ENCODE measurements at places on chromosomes 5 and 9.

DNA sequence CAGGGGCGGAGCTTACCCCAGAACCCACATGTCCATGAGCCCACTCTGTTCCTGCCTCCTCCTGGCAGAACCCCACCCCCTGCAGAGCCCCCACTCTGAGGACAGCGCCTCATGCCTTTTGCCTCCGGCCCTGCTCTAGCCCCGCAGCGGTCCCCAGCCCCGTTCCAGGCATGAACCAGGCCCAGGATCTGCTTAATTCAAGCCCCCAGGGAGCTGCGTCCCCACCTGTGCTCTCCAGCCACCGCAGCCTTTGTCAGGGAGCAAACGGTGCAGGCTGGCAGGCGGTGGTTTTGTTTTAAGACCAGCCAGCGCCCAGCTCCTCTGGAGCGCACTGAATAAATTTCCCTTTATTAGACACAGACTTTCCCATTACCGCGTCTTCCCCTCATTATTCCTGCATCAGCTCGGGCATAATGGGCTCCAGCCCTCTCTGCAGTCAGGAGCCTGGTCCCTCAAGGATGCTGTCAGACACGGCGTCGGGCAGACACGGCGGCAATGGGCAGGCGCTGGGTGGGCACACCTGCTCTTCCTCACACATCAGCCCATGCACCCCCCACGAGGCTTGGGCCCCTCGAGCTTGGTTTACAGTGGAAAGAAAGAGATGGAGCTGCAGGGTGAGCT is 137.6 kb downstream of the OLFM1 start:
- no peak for DNase-seq

DNA sequence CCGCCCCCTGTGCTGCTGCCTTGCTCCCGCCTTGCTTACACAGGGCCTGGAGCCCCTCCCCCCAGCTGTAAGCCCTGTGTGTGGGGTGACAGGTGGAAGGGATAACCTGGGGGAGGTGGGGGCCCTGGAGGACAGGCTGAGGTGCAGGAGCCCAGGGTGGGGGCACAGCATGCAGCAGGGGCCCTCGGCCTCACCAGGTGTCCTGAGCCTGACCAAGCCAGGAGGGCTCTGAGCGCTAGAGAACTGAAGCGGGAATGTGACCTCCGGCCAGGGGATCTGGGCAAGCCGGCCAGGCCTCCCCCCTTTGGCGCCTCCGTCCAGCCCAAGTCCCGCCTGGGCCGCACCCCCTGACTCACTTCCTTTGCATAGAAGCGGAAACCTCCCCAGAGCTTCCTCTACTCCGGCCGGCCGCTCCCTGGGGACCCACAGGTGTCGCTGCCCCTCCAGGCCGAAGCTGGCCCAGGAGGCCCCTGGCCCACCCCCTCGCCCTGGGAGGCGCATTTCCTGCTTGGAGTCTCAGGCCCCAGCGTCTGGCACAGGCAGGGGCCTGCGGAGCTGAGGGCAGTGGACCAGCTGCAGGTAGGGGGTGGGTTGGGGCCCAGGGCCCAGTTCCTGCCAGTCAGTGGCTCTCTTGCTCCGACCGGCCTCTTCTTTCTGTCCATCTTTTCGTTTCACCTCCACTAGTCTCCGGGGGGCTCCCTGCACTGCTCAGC is at the start of gene TOR4A:
Gene TOR4A (plus strand): TSS at position 398 of the 713 bp plus-strand sequence. CDS start 964 bp downstream, outside the sequence.
- DNase-seq: peak; percentile 28

DNA sequence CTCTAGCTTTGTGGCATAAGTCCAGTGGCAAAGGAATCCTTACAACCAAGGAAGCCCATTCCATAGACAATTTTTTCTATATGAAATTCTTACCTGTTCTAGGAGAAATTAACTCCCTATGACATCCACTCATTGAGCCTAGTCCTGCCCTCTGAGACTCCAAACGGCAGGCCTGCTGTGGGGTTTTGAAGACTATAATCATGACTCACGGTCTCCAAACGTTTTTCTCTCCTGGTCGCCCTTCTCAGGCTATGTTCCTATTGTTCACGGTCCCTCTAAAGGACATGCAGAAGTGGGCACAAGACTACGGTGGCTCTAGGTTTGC is 611 bp downstream of the EXOSC3 start:
- no peak for DNase-seq

- no peak for DNase-seq
Observed at GRCh38 chr9:127991017-127991756, 10.4 kb upstream of the EEIG1 start.

DNA sequence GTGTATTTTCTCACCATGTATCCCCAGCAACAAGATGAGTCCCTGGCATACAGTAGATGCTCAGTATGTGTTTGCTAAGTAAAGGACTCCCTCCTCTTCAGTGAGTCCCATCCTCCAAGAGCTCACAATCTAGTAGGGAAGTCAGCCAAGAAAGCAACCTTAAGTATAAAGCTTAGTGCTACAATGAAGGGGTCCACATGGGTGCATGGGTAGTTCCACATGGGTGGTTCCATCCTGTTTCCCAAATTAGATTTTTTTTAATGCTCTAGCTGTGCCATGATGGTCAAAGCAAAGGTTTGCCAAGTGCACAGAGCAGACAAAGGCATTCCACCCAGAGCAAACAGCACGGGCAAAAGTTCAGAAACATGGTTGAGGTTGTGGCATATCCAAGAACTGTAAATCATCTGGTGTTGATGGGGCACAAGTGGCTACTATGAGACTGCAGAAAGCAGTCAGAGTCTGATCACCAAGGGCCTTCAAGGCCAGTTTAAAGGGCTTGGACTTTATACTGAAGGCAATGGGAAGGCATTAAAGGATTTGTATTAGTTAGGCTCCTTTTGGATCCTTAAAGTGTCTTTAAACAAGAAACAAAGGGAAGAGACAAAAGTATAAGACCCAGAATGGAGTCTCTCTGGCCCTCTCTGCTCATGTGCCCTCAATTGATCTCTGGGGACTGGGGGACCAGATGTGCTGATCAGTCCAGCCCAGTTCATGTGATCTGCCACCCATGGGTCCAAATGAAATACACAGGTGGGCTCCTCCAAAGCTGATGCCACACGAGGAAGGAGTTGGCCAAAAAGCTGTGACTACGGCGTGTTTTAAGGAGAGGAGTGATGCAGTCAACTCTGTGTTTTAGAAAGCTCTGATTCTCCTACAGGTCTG is 9.0 kb upstream of the CPLX2 start:
- DNase-seq: no peak

DNA sequence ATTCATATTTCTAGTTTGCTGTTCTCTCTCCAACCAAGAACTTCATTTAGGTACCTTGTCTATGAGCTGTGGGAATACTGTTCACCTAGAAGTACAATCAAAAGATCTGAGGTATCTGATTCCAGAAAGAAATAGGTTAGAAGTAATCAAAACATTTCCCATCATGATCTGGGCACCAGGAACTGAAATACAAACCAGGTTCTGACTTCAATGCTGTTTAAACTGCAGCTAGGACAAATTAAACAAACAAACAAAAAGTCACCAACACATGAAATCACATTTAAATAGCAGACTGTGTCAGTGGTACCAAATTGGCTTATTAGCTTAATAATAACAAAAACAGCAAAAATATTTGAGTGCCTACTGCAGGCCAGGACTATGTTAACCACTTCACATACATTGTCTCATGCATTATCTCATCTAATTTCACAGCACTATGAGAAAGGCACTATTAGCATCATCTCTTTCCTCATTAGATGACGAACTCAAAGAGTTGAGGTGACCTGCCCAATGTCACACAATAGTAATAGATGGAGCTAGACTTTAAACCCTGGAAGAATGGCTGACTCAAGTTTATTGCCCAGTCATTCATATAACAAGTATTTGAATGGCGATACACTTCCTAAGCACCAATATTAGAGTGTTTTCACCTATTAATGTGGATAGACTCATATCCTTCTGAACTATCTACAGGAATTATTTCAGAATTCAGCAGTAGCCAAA is 14.5 kb downstream of the PLPP1 start:
- DNase-seq: no peak

- DNase-seq: no peak
Observed at GRCh38 chr5:156912869-156913268, 50.2 kb downstream of the TIMD4 start.

- no peak for DNase-seq
Observed at GRCh38 chr9:77158772-77159513, 18.4 kb upstream of the VPS13A start.

DNA sequence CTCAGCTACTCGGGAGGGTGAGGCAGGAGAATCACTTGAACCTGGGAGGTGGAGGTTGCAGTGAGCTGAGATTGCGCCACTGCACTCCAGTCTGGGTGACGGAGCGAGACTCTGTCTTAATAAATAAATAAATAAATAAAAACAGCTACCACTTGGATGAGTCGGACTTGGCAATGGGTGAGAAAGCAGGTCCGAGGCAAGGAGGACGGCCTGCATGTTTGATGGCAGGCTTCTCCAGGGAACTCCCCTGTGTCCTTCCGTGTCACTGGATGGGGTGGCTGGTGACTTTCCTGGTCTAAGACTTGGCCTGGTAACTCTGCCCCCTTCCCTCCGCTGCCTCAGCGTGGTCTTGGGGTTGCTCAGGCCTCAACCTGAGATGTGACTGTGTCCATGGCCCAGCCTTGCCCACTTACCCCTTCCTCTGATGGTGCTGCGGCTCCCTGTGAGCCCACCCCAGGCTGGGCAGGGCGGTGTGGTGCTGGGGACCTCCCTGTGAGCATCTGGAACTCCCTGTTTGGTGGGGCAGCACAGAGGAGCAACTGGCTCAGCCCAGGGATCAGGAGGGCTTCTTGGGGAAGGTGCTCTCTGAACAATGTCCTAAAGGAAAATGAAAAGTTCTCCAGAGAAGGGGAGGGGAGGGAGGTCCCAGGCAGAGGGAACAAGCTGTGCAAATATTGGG is 62.5 kb upstream of the PSD2 start:
- no peak for DNase-seq

- DNase-seq: no peak
Observed at GRCh38 chr5:54294097-54294667, 16.2 kb downstream of the ARL15 start.

DNA sequence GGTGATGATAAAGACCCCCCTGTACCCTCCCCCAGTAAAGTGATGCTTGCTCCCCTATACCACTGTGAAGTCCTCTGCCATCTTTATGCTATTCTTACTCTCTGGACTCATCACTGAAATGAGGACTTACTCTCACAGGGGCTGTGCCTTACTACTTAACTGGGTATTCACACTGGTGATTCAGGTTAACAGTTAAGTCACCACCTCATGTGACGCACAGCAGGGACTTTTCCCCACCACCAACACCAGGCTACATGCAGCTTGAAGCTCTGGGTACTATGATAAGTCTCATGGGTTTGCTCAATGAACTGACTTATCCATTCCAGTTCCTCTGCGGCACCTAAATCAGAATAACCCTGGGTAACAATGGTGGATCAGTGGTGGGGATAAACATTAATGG is 163.7 kb downstream of the ELAVL2 start:
- DNase-seq: no peak

GRCh38 chr5:138503487-138504270 is 38.4 kb downstream of the EGR1 start:
- DNase-seq: peak; percentile 24

- DNase-seq: no peak
Observed at GRCh38 chr9:109507421-109507838, 9.3 kb upstream of the PTPN3 start.

GRCh38 chr5:117486879-117487391 is 912.3 kb upstream of the SEMA6A start:
- no peak for DNase-seq

- DNase-seq: no peak
Observed at GRCh38 chr5:118185018-118185417, 803.3 kb downstream of the DTWD2 start.

GRCh38 chr5:34570721-34571676 is 85.1 kb upstream of the RAI14 start:
- no peak for DNase-seq

DNA sequence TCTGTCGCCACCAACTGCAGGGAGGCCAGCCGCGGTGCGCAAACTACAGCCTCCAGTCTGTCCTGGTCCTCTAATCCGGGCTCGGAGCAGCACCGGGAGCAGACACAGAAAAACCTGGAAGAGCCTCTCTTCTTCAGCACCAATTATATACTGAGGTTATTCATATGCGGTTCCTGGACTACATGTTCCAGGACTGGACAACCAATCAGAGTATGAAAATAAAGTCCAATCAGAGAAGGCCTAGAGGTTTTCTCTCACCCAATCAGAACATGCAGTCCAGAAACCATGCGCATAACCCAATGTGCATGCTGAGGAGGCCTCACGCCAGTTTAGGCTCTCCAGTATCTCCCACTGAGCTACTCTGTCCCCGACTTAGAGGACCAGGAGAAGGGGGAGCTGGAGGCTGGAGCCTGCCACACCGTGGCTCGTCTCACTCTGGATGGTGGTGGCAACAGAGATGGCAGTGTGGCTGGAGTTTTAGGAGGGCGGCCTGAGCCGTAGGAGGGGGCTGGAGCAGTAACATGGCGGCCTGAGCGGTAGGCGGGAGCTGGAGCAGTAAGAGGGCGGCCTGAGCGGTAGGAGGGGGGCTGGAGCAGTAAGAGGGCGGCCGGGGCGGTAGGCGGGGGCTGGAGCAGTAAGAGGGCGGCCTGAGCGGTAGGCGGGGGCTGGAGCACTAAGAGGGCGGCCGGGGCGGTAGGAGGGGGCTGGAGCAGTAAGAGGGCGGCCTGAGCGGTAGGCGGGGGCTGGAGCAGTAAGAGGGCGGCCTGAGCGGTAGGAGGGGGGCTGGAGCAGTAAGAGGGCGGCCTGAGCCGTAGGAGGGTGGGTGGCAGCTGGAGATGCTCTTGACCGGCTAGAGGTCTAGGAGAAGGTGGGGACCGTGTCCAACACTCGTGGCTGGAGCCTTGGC is 20.4 kb upstream of the TRIM52 start:
- no peak for DNase-seq

- no peak for DNase-seq
Observed at GRCh38 chr9:70502690-70503089, 88.2 kb upstream of the KLF9 start.

GRCh38 chr5:64273276-64273675 is 107.6 kb downstream of the RNF180 start:
- DNase-seq: no peak

- no peak for DNase-seq
Observed at GRCh38 chr9:135554718-135555117, 6.8 kb upstream of the PAEP start.

GRCh38 chr9:134379831-134380365 is 53.6 kb downstream of the RXRA start:
- DNase-seq: no peak

DNA sequence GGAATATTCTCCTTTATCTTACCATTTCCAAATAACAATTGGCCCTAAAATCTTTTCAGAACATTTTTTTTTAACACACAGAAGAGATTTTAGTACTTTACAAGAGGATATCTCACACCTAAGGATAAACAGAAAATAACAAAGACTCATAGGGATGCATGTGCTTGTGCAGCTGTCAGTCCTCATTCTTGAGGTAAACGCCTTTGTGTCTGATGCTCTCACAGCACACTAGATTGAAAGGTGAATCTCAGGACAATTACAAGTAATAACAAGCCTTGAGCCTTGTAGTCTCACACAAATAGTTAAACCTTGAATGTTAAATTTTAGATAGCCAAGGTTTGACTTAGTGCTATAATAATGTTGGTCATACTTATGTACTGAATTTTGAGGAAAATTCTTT is 439.2 kb downstream of the PTPRD start:
- DNase-seq: no peak

GRCh38 chr9:14531341-14532269 is 161.6 kb downstream of the ZDHHC21 start:
- DNase-seq: no peak

Data from activated gamma-delta T cell treated with Interleukin-2 at 50 U/mL for 16 hours (primary cell).